Spleen (tissue), 13 donors: ENCODE measurements at places on chromosomes 16 and 17. TPM values are rescaled to one million over a fixed set of nuclear protein-coding genes. Genes with fewer than 3 reads are reported as not detected.
A peak's percentile ranks its signal among the peaks of the same experiment; 100 is the strongest.

GRCh38 chr17:32502710-32503109 lies 15.9 kb downstream of the CDK5R1 start:
- no peaks in the 10 kb centered on the region for H3K27me3 ChIP-seq
- H3K36me3 ChIP-seq: no peaks in the 10 kb centered on the region
- DNase-seq: no peak
- no peak overlapping the region for H3K4me3 ChIP-seq

GRCh38 chr16:57380671-57381462 lies 8.6 kb downstream of the CX3CL1 start:
- no peaks in the 10 kb centered on the region for H3K4me1 ChIP-seq
- DNase-seq: no peak
- H3K27me3 ChIP-seq: no peaks in the 10 kb centered on the region
- no peak overlapping the region for H3K4me3 ChIP-seq
- H3K27ac ChIP-seq: no peak overlapping the region
- no peaks in the 10 kb centered on the region for H3K36me3 ChIP-seq

Gene MEOX1
- total RNA-seq: 10.1 TPM

Gene CDH5
- total RNA-seq: 33.2 TPM

- no peak overlapping the region for H3K4me3 ChIP-seq
- H3K36me3 ChIP-seq: no peaks in the 10 kb centered on the region
- no peak overlapping the region for H3K27ac ChIP-seq
- H3K27me3 ChIP-seq: no peaks in the 10 kb centered on the region
Observed at GRCh38 chr16:54027062-54027461, 259.5 kb downstream of the IRX3 start.

DNA sequence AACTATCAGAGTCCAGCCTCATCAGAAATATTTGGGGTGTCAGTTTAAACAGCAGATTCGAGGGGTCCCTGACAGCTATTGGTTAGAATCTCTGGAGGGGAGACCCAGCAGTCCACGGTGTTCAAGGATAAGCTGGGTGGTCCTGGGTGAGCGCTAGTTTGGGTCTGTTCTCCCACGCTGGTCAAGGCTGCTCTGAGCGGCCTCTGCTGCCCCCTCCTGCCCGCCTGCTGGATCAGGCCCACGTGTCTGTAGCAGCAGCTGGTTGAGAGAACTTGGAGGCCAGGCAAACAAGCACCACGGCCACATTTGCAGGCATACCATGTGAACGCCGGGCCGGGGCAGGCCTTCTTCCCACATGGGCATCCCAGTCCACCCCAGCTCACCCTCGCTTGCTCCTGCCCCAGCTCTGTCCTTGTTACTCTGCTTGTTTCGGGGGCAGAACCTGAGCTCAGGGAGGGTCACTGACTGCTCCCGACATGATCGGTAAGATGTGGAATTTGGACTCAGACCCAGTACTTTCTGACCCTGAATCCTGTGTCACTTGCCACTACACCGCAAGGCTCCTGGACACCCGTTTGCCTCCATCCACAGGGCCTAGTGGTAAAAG lies 7.4 kb downstream of the FOXF1 start:
- peaks cover 31% of the 10 kb centered on the region for H3K4me1 ChIP-seq
- no peak overlapping the region for H3K27ac ChIP-seq
- H3K27me3 ChIP-seq: peaks cover 90% of the 10 kb centered on the region
- no peak overlapping the region for H3K4me3 ChIP-seq

DNA sequence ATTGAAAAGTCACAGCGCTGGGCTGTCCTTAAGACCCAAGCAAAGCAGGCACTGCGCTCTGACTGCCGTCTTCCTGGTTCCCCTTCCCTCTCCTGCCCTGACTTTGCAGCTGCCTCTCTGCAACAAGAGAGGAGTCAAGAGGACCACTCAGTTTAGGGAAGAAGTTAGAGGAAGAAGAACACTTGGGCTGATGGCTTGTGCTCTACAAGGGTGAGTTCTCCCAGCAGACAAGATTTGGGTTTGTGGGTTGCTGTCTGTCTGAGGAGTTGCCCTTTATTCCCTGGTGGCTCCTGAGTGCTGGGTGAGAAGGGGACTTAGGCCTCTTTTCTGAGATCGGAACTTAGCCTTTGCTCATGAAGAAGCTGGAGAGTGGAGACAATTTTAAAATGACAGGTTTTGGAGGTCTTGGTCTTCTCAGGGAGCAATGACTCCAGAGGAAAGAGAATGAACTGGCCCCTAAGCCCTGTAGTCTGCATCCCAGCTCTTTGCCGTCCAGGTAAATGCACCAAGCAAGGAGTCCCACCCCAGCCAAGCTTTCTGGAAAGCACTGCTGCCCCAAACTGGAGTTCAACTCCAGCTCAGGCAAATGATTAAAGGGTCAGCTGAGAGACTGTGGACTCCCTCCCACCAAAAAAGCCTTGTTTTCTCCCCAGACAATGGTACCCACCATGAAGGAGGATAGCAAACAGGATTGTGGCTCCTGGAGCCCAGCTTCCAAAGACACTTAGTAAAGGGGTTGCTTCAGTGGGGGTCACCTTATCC lies 2.7 kb upstream of the HOXB9 start:
- H3K27ac ChIP-seq: no peak overlapping the region
- peaks cover 37% of the 10 kb centered on the region for H3K4me1 ChIP-seq
- no peaks in the 10 kb centered on the region for H3K36me3 ChIP-seq
- no peak overlapping the region for H3K4me3 ChIP-seq

DNA sequence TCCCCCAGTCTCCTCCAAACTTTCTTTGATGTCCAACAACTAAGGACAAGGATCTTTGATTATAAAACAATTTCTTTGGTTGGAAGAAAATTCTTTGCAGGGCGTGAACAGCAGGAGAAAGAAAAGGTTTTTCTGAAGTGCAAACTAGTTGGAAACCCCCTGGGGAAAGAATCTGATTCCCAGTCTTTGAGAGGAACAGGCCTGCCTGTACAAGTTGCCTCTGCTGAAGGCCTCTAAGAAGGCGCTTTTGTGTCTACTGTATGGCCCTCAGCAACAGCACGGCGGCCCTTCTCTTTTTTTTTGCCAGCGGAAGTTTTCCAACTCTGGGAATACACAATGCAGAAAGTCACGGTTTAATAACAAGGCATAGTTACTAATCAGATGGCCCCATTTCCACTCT lies 14.0 kb downstream of the RNF43 start:
- H3K27me3 ChIP-seq: no peaks in the 10 kb centered on the region
- no peaks in the 10 kb centered on the region for H3K36me3 ChIP-seq
- no peak overlapping the region for H3K27ac ChIP-seq
- no peak overlapping the region for H3K4me3 ChIP-seq
- no peak for DNase-seq

GRCh38 chr17:77217123-77217522 lies 76.4 kb downstream of the SEC14L1 start:
- DNase-seq: no peak
- H3K27ac ChIP-seq: no peak overlapping the region
- H3K4me1 ChIP-seq: peaks cover 17% of the 10 kb centered on the region
- peaks cover 89% of the 10 kb centered on the region for H3K36me3 ChIP-seq

- H3K4me3 ChIP-seq: no peak overlapping the region
- peaks cover 17% of the 10 kb centered on the region for H3K4me1 ChIP-seq
- peak overlapping the region; percentile 29 for H3K27ac ChIP-seq
- no peaks in the 10 kb centered on the region for H3K36me3 ChIP-seq
- peak; percentile 89 for DNase-seq
- no peaks in the 10 kb centered on the region for H3K27me3 ChIP-seq
Observed at GRCh38 chr16:67514382-67514828, 14.2 kb upstream of the RIPOR1 start.

Gene UMOD
- not detected for total RNA-seq

DNA sequence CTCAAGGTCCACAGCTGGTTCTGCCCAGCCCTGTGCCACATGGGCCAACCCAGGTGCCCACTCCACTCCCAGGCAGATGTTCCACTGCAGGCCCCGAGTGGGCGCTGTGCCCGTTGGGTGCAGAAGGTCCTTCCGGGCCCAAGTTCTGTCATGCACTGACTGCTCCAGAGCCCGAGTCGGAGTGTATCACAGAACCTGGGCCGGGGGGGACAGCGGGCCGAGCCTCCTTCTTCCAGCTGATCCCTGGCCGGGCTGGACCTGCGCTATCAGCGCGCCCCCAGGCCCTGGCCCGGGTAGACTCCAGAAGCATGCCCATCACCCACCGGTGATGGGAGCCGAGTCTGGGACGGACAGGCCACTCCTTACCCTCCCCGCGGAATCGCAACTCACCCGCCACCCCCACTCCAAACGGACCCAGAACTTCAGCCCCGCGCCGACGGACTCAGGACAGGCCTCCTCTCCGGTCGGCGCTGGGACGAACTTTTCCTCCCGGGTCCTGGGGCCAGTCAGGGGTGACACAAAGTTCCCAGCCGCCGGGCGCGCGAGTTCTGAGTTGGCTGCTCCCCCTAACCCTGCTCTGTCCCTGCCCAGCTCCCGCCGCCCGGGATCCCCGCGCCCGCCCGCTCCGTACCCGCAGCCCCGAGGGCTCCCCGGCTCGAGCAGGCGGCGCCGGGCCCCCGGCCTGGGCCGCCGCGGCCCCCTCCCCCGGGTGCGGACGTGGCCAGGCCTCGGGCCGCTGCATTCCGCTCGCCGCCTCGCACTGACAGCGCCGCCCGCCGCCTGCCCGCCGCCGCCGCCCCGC lies at the start of gene COPZ2:
Gene COPZ2 (minus strand): TSS at position 762 of the 802 bp plus-strand sequence. CDS start 20 bp downstream, at position 742.
- peak within 1 kb of the TSS; percentile 58 for H3K4me3 ChIP-seq
- H3K27ac ChIP-seq: peak within 1 kb of the TSS; percentile 67
- peak; percentile 91 for DNase-seq
- H3K27me3 ChIP-seq: no peaks in the 10 kb centered on the region

Gene CSH2
- total RNA-seq: not detected

GRCh38 chr17:7262192-7262934 lies at the start of gene CLDN7:
Gene CLDN7 (minus strand): TSS chr17:7262478. CDS start chr17:7262043, 435 bp downstream.
- peaks cover 35% of the 10 kb centered on the region for H3K4me1 ChIP-seq
- H3K4me3 ChIP-seq: peak within 1 kb of the TSS; percentile 46

- DNase-seq: no peak
- H3K27me3 ChIP-seq: no peaks in the 10 kb centered on the region
- peaks cover 14% of the 10 kb centered on the region for H3K36me3 ChIP-seq
- H3K4me1 ChIP-seq: peaks cover 39% of the 10 kb centered on the region
Observed at GRCh38 chr16:58198803-58199411, 1.0 kb upstream of the CSNK2A2 start.

DNA sequence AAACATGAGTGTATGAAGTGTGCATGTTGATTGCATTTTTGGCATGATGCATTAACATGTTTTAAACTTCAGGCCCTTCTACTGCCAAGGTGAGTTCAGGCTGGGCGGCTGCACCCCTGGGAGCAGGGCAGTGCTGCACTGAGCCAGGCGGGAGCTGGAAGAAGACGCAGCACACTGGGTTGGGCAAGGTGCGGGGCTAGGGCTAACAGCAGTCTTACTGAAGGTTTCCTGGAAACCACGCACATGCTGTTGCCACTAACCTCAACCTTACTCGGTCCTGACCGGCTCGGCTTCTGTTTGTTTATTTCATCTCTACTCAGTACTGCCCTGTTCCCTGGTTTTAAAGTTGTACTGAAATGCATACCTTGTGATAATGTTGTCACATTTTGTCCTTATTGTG lies 61.0 kb downstream of the MAP2K4 start:
- peaks cover 5% of the 10 kb centered on the region for H3K36me3 ChIP-seq
- H3K4me1 ChIP-seq: no peaks in the 10 kb centered on the region
- no peaks in the 10 kb centered on the region for H3K27me3 ChIP-seq
- no peak overlapping the region for H3K27ac ChIP-seq
- H3K4me3 ChIP-seq: no peak overlapping the region
- DNase-seq: no peak

Gene NRN1L
- 3.7 TPM for total RNA-seq

DNA sequence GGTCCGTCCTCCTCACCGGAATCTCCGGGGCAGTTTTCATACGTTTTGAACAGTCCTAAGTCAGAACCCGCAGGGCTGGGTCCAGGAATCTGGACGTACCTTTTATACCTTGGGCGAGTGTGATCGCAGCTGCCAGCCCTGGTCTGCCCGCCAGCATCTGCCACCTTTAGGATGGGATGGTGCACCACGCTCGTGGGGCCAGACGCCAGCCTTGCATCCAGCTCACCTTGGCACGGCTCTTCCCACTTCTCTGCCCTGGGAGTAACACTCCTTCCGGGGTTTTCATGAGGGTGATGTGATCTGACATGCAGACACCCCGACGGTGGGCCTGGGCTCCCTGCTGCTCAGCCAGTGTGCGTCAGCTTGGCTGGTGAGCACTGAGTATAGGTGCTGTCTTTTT lies 66.6 kb upstream of the ZNF469 start:
- DNase-seq: no peak
- H3K4me1 ChIP-seq: peaks cover 18% of the 10 kb centered on the region
- H3K4me3 ChIP-seq: no peak overlapping the region

- H3K27me3 ChIP-seq: no peaks in the 10 kb centered on the region
- no peak overlapping the region for H3K4me3 ChIP-seq
- no peak for DNase-seq
Observed at GRCh38 chr17:59671386-59671785, 35.8 kb downstream of the PTRH2 start.

- no peaks in the 10 kb centered on the region for H3K36me3 ChIP-seq
- peak; percentile 81 for DNase-seq
- H3K27ac ChIP-seq: no peak overlapping the region
- H3K27me3 ChIP-seq: no peaks in the 10 kb centered on the region
- H3K4me1 ChIP-seq: peaks cover 48% of the 10 kb centered on the region
- H3K4me3 ChIP-seq: no peak overlapping the region
Observed at GRCh38 chr16:1509307-1510221, 16.4 kb downstream of the TELO2 start.

- peak overlapping the region; percentile 70 for H3K27ac ChIP-seq
- H3K4me3 ChIP-seq: no peak overlapping the region
- H3K27me3 ChIP-seq: no peaks in the 10 kb centered on the region
Observed at GRCh38 chr16:100989-101388, 23.0 kb downstream of the MPG start.

Gene CDH13
- total RNA-seq: 4.6 TPM

GRCh38 chr17:80259457-80260068 lies 1.1 kb upstream of the RNF213 start:
- H3K4me3 ChIP-seq: peak overlapping the region; percentile 65
- peak overlapping the region; percentile 92 for H3K27ac ChIP-seq
- peak; percentile 84 for DNase-seq
- no peaks in the 10 kb centered on the region for H3K27me3 ChIP-seq

- no peaks in the 10 kb centered on the region for H3K36me3 ChIP-seq
- no peaks in the 10 kb centered on the region for H3K4me1 ChIP-seq
- H3K27me3 ChIP-seq: no peaks in the 10 kb centered on the region
- no peak overlapping the region for H3K27ac ChIP-seq
- H3K4me3 ChIP-seq: no peak overlapping the region
- DNase-seq: no peak
Observed at GRCh38 chr17:13158494-13159240, 140.8 kb upstream of the ELAC2 start.

DNA sequence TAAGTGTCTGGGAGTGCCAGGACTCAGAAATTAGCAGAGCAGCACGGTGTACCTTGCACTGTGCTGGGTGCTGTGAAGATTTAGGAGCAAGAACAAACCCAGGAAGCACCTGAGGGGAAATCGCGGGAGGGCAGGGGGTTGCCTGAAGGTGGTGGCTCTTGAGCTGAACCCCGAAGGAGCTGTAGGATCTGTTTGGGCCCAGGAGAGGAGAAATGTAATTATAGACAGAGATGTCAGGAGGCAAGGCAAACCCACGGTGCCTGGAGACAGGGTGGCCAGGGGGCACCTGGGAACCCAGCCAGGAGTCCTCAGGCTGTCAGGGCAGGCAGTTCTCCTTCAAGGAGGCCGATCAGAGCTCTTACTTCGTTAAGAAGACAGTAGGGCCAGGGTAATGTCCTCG lies 109.1 kb downstream of the C16orf78 start:
- no peaks in the 10 kb centered on the region for H3K36me3 ChIP-seq
- peaks cover 22% of the 10 kb centered on the region for H3K27me3 ChIP-seq
- peaks cover 4% of the 10 kb centered on the region for H3K4me1 ChIP-seq
- no peak overlapping the region for H3K4me3 ChIP-seq
- DNase-seq: peak; percentile 51
- no peak overlapping the region for H3K27ac ChIP-seq

GRCh38 chr16:77422196-77422784 lies 12.5 kb downstream of the ADAMTS18 start:
- no peaks in the 10 kb centered on the region for H3K27me3 ChIP-seq
- H3K27ac ChIP-seq: no peak overlapping the region
- H3K4me1 ChIP-seq: no peaks in the 10 kb centered on the region
- no peak for DNase-seq

Gene SLC12A4
- total RNA-seq: 63.2 TPM
